ENCODE measurements at places on chromosomes 6 and 20. TPM values are rescaled to one million over a fixed set of nuclear protein-coding genes. Genes with fewer than 3 reads are reported as not detected.

DNA sequence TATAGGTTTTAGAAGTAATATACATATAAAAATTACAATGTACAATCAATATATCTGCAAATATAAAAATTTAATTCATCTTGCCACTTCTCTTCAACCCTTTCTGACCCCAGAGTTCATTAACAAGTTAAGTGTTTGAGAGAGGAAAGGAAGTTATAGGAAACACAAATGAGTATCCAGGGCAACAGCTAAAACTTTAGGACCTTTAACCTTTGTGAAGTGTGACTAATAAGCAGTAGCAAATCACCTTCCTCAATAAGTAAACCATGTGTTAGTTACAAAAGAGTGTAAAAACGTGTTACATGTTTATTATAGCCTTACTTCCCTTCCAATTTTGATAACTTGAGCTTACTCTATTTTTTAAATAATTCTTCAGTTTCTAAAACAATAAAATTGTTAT is 73.4 kb upstream of the SIM1 start:
- H3K36me3 ChIP-seq = peaks cover 11% of the 10 kb centered on the region
- no peak overlapping the region for H3K4me3 ChIP-seq
- DNase-seq = no peak
- H3K27ac ChIP-seq = no peak overlapping the region
- H3K27me3 ChIP-seq = no peaks in the 10 kb centered on the region

GRCh38 chr6:155419161-155419560 is 36.5 kb downstream of the NOX3 start:
- H3K4me3 ChIP-seq = no peak overlapping the region
- no peaks in the 10 kb centered on the region for H3K36me3 ChIP-seq
- peaks cover 9% of the 10 kb centered on the region for H3K4me1 ChIP-seq
- no peak overlapping the region for H3K27ac ChIP-seq
- DNase-seq = no peak

DNA sequence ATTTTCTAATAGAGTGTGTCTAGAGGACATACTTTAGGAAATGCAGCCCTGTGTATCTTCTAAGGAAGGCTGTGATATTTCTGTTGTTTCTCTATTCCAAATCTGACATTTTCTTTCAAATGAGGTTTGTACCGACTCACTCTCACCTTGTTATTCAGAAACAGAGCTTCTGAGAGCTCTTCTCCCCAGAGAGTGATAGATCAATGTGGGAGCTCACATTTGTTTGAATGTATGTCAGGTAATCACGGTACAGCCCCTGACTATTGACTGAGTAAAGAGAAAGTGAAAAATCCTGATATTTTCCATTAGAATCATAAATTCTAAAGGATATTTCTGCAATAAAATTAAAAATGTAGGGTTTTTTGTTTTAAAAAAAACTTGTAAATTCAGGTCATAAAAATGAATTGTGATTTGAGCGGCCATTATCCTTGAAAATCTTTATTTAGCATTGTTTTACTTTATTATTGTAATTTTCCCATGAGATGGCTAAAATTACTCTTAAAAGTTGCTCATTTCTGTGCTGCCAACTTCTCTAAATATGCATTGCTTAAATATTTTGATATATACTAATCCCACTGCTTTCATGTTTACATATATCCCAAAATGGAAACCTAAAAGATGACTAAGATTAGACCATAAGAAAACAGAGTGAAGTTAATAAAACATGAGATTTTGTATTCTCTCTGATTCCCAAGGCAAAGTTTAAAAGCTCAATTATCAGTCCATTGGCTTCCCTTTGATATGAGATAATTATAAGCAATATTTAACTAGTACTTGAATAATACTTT is 1226.8 kb upstream of the CITED2 start:
- no peaks in the 10 kb centered on the region for H3K36me3 ChIP-seq
- H3K4me1 ChIP-seq = no peaks in the 10 kb centered on the region
- no peak for DNase-seq
- no peak overlapping the region for H3K27ac ChIP-seq

GRCh38 chr6:109434456-109434855 is 6.0 kb downstream of the PPIL6 start:
- no peak overlapping the region for H3K4me3 ChIP-seq
- H3K27me3 ChIP-seq = no peaks in the 10 kb centered on the region
- H3K36me3 ChIP-seq = no peaks in the 10 kb centered on the region

GRCh38 chr6:144090384-144090783 is 5.0 kb downstream of the SF3B5 start:
- H3K36me3 ChIP-seq = peaks cover 21% of the 10 kb centered on the region
- no peak overlapping the region for H3K27ac ChIP-seq
- peaks cover 15% of the 10 kb centered on the region for H3K4me1 ChIP-seq
- no peaks in the 10 kb centered on the region for H3K27me3 ChIP-seq
- no peak for DNase-seq
- H3K4me3 ChIP-seq = no peak overlapping the region

The BPIFB4 gene
- total RNA-seq = not detected

GRCh38 chr6:12748411-12748810 is 31.8 kb downstream of the PHACTR1 start:
- H3K4me3 ChIP-seq = no peak overlapping the region
- H3K36me3 ChIP-seq = no peaks in the 10 kb centered on the region
- no peak for DNase-seq
- no peak overlapping the region for H3K27ac ChIP-seq
- H3K4me1 ChIP-seq = no peaks in the 10 kb centered on the region

DNA sequence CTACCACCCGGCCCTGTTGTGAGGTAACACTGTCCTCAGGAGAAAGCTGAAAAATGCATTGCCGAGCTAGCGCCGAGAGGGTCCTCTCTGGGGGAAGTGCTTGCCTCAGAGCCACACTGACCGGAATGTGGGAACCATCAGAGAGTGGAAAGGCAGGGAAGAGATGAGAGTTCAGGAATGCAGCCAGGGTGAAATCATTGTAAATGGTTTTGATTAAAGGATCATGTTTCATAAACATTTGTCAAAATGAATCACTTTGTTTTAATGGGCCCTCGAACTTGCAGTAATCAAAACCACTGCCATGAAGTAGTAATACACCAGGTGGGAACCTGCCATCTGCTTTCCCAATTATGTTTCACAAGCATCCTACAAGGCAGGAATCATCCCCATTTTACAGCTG is 16.9 kb upstream of the IL17F start:
- H3K27ac ChIP-seq = no peak overlapping the region
- no peaks in the 10 kb centered on the region for H3K4me1 ChIP-seq
- DNase-seq = no peak

- H3K4me1 ChIP-seq = no peaks in the 10 kb centered on the region
- DNase-seq = no peak
- no peak overlapping the region for H3K27ac ChIP-seq
- H3K4me3 ChIP-seq = no peak overlapping the region
- H3K36me3 ChIP-seq = no peaks in the 10 kb centered on the region
- H3K27me3 ChIP-seq = no peaks in the 10 kb centered on the region
Measured at GRCh38 chr6:10140824-10141223, 274.1 kb downstream of the TFAP2A start.

The SOX18 gene
- 11.7 TPM for total RNA-seq

GRCh38 chr6:152642578-152643375 is 5.6 kb upstream of the SYNE1 start:
- H3K27ac ChIP-seq = no peak overlapping the region
- DNase-seq = no peak
- H3K4me3 ChIP-seq = no peak overlapping the region
- no peaks in the 10 kb centered on the region for H3K36me3 ChIP-seq
- H3K4me1 ChIP-seq = no peaks in the 10 kb centered on the region

The ZNF311 gene
- 0.22 TPM for total RNA-seq

GRCh38 chr6:125570526-125570925 is 178.9 kb upstream of the HEY2 start:
- no peaks in the 10 kb centered on the region for H3K4me1 ChIP-seq
- no peaks in the 10 kb centered on the region for H3K27me3 ChIP-seq
- H3K4me3 ChIP-seq = no peak overlapping the region
- no peak overlapping the region for H3K27ac ChIP-seq

GRCh38 chr20:45251884-45252560 is 2.3 kb downstream of the SLPI start:
- peak overlapping the region; percentile 58 for H3K4me3 ChIP-seq
- no peak for DNase-seq
- H3K27me3 ChIP-seq = peaks cover 11% of the 10 kb centered on the region

The KDM1B gene
- total RNA-seq = 27.3 TPM

The CDSN gene
- not detected for total RNA-seq

DNA sequence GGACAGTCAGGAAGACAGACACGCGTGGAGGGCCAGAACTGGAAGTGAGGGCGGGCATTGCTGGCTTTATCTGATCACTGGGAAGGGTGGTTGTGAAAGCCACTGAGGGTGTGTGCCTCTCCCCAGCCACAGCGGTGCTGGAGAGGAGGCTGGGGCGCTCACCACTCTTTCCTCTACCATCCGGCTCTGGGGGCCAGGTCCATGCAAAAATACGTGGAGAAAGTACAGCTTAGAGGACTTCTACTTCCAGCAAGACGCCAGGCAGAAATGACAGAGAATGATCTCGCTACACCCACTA is 148.8 kb upstream of the RPS6KA2 start:
- no peaks in the 10 kb centered on the region for H3K36me3 ChIP-seq
- no peak overlapping the region for H3K27ac ChIP-seq
- H3K27me3 ChIP-seq = no peaks in the 10 kb centered on the region
- no peaks in the 10 kb centered on the region for H3K4me1 ChIP-seq
- DNase-seq = no peak

The TIAM2 gene
- total RNA-seq = 15.9 TPM

GRCh38 chr20:20903773-20904500 is 191.5 kb upstream of the RALGAPA2 start:
- H3K27ac ChIP-seq = no peak overlapping the region
- DNase-seq = no peak

DNA sequence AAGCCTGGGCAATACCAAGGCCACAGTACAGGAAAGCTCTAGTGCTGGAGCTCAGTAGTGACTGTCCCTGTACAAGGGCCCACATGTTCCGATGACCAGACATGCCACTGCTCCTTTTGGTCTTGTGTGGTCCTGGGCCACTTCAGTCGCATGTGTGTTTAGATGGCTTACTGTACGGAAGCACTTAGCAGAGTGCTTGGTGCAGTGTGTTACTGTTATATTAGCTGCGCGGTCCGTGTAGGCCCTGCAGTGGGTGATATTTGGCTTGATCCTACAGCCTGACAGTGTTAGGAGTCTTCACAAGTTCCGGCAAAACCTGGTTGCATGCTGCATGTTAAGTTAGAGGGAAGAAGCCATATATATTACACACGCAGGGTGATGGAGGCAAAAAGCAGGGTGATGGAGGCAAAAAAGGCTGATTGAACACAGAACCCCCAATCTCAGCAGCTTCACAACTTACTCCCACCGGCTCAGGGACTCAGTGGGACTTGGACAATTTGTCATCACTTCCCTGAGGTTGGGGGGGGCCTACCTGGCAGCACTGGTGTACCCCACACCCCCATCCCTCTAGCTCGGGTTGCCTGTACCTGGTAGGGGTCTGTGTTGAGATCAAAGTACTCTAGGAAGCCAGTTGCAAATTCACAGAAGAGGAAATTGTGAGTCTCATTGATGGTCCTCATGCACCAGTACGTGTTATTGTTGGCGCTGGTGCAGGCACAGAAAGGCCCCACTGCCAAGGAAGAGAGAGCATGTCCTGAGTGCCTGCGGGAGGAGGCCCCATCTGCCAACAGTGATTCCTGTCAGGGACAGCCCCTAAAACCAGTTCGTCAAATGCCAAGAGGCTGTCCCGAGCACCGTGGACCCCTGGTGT is 122.6 kb downstream of the SULF2 start:
- H3K4me1 ChIP-seq = no peaks in the 10 kb centered on the region
- H3K4me3 ChIP-seq = no peak overlapping the region

- no peaks in the 10 kb centered on the region for H3K4me1 ChIP-seq
- no peak for DNase-seq
- no peak overlapping the region for H3K27ac ChIP-seq
- no peaks in the 10 kb centered on the region for H3K36me3 ChIP-seq
- H3K4me3 ChIP-seq = no peak overlapping the region
- H3K27me3 ChIP-seq = no peaks in the 10 kb centered on the region
Measured at GRCh38 chr6:132067286-132067685, 116.1 kb upstream of the CCN2 start.

- H3K4me1 ChIP-seq = peaks cover 3% of the 10 kb centered on the region
- H3K27me3 ChIP-seq = peaks cover 18% of the 10 kb centered on the region
- peak; percentile 64 for DNase-seq
- no peaks in the 10 kb centered on the region for H3K36me3 ChIP-seq
- H3K4me3 ChIP-seq = peak within 1 kb of the TSS; percentile 83
- peak within 1 kb of the TSS; percentile 36 for H3K27ac ChIP-seq
Measured at GRCh38 chr20:46512943-46513844, at the start of gene ZNF334. TSS of gene ZNF334 (minus strand) at chr20:46513559. CDS start at chr20:46512102, 1,457 bp downstream.

GRCh38 chr6:71452697-71453370 is 164.2 kb downstream of the OGFRL1 start:
- no peaks in the 10 kb centered on the region for H3K27me3 ChIP-seq
- DNase-seq = no peak
- no peaks in the 10 kb centered on the region for H3K36me3 ChIP-seq
- no peaks in the 10 kb centered on the region for H3K4me1 ChIP-seq
- H3K4me3 ChIP-seq = no peak overlapping the region

DNA sequence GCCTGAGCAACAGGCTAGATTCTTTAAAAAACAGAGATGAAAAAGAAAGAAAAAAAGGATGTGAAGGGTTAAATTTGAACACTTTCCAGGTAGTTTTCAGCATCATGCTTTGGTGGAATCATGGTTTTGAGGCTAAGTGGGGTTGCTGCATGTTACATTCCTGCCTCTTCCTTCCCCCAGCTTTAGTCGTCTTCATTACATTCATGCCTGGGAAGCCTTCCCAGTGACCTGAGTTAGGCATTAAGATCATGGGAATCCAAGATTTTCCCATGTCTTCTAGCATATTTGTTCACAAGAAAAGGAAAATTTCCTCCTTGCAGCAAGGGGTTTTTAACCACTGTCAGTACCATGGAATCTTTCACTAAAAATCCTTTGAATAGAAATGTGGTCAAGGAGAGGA is 12.0 kb downstream of the TPX2 start:
- H3K27ac ChIP-seq = peak overlapping the region; percentile 30
- peaks cover 30% of the 10 kb centered on the region for H3K4me1 ChIP-seq
- H3K4me3 ChIP-seq = no peak overlapping the region
- DNase-seq = no peak

DNA sequence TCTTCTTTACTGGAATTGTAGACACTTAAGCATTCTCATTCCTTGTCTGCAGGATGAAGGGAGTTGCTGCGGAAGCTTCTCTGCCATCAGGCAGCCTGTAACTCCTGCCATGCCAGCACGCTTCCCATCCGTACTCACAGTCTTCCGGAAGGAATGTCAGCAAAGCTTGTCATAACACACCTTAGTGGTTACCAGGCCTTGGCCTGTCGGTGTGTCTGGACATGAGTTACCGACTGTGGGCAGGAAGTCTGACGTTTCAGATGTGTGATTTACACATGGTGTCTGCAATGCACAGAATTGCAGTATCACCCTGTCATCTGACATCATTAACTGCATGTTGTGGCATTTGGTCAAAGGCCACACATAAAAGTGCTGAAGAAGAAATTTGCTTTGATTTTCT is 102.2 kb downstream of the SLC24A3 start:
- no peak for DNase-seq
- H3K4me3 ChIP-seq = no peak overlapping the region
- no peaks in the 10 kb centered on the region for H3K4me1 ChIP-seq
- H3K36me3 ChIP-seq = no peaks in the 10 kb centered on the region
- H3K27me3 ChIP-seq = no peaks in the 10 kb centered on the region
- H3K27ac ChIP-seq = no peak overlapping the region

GRCh38 chr6:32092760-32093497 is 16.2 kb downstream of the TNXB start:
- H3K27me3 ChIP-seq = no peaks in the 10 kb centered on the region
- no peak for DNase-seq
- peak overlapping the region; percentile 15 for H3K27ac ChIP-seq
- H3K4me1 ChIP-seq = no peaks in the 10 kb centered on the region

Measured in psoas muscle (tissue), 8 donors.